ENCODE measurements at places on chromosomes 5 and 9.

- no peak for DNase-seq
These were observed 3.4 kb upstream of the DMXL1 start for GRCh38 chr5:119067450-119067849.

DNA sequence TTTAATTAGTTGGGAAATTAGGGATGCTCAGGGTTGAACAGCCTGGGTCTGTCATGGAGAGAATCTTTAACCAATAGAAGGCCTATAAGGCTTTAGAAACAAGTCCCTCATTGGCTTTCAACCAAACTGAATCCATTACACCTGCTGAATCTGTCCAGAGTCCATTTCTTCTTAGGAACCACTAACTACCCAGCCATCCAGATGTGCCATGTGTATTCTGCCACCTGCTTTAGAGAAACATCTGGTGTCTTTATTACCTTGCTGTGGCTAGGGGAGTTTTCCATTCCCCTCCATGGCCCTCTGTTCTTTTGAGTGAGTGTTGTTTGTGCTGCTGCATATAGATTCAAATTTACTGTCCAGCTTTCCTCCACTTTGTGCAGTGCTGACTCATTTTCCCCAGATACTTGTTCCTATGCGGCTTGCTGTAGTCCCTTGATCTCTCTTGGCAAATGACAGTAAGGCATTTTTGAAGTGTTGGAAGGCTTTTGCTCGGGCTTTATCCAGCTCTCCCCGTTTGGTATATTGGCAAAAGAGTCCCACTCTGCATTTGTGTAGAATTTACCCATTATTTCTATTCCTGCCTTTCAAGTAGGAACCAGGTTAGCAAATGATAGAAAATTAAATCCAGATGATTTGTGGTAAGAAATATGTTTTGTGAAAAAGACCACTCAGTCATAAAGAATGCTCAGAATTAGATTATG, 54.6 kb downstream of the NLN start:
- DNase-seq, result no peak

- DNase-seq, result no peak
These were observed 51.8 kb downstream of the WDR36 start for GRCh38 chr5:111143910-111144309.

- DNase-seq, result no peak
These were observed 347.5 kb downstream of the SLCO4C1 start for GRCh38 chr5:101948615-101949014.

GRCh38 chr5:126446498-126447224, 23.5 kb downstream of the GRAMD2B start:
- DNase-seq, result no peak
